ENCODE measurements at places on chromosomes 1 and 21.
A peak's percentile ranks its signal among the peaks of the same experiment; 100 is the strongest.

GRCh38 chr1:197092491-197093023 is 25.5 kb upstream of the F13B start:
- no peak for DNase-seq

- DNase-seq = no peak
Observed at GRCh38 chr1:43870306-43870705, 63.3 kb upstream of the ARTN start.

- peak; percentile 61 for DNase-seq
Observed at GRCh38 chr1:150281758-150282557, at the start of gene CIART. Gene CIART (plus strand): TSS chr1:150282554. CDS start chr1:150283268, 714 bp downstream.

DNA sequence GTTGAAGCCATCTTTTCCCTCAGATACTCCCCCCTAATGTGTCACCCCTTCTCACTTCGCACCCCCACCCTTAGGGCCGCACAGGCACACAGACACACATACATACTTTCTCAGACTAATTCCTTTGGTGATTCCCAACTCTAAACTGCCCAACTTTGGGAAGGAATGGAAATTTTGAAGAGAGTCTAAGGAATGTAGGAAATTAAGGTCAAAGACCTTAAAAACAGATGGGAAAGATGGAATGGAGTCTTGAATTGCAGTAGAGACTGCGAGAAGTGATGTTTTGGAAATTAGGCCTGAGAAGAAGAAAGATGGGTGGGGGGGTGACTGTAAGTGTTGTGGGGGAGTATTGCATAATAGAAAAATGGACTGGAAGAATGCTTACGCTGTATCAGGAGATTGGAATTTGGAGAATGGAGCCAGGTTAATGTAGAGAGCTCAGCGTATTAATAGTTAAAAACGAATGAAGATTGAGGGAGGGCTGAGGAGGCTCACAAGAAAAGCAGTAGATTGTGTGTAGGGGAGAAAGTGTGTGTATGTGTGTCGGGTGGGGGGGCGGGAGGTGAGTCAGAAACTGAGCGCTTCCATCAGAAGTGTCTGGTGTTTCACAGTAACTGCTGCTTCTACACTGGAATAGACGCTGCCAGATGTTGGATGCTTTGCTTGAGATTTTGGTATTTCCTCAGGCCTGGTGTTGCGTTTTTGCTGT is 1.7 kb downstream of the PIP5K1A start:
- no peak for DNase-seq

GRCh38 chr21:46448108-46448507 is 10.6 kb upstream of the DIP2A start:
- no peak for DNase-seq

- DNase-seq = no peak
Observed at GRCh38 chr1:143666851-143667250, 304.9 kb downstream of the FAM72C start.

DNA sequence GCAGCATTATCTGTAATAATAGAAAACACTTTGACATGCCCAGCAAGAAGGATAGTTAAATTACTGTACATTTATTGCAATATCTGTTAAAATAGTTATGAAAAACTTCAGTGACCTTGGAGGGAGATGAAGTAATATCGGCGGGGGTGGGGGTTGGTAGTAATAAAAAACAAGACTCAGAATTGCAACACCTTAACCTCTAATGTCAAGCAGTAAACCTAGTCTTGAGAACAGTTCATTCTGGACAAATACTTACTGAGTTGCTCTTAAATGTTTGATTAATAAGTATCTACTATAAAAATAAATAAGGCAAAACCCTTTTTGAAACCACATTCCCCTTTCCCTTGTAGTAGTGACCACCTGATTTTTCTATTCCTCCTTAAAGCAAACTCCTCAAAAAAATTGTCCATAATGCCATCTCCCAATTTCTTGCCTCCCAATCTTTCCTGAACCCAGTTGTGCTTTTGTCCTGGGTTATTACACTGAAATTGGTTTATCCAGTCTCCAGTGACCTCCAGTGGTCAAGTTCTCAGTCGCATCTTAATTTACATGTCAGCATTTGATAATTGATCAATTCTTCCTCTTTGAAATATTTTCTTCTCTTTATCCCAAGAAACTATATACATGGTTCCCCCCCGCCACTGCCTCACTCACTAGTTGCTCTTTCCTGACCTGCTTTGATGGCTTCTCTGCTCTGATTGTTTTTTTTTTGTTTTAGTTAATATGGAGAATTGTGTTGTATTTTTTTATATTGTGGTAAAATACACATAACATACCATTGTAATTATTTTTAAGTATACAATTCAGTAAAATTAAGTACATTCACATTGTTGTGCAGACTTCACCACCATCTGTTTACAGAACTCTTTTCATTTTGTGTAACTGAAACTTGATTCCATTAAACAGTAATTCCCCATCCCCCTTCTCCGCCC is 36.8 kb downstream of the RAP1A start:
- DNase-seq = no peak

DNA sequence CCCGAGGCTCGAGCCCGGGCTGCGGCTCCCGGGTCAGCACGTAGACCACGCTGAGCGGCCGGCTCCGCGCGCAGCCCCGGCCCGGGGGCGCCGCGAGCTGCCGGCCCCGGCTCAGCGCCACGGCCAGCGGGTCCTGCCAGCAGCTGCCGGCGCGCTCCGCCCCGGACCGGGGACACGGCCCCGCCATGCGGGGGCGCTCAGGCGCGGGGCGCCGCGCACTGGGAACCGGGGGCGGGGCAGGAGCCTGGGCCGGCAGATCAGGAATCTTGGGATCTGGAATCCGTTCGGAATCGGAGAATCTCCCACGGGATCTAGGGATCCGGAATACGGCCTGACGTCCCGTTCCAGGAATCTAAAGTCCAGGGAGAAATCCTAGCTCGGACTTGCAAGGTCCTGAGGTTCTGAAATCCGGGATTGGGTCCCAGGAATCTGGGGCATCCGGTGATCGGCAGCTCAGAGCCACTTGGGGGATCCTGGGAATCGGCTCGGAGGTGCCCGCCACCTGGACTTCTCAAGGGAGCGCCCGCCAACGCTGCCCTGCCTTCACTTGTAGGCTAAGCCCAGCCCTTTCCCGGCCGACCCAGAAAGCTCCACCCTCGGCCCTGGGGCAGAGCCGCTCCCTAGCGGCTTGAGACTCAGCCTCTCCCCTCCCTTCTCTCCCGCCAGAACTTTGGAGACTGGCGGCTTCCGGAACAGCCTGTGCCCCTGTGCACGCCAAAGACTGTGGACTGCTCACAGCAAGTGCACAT is at the start of gene MAP3K6:
TSS of gene MAP3K6 (minus strand) at position 551 of the 749 bp plus-strand sequence. CDS start at position 187, 364 bp downstream.
- DNase-seq = no peak

GRCh38 chr1:13586001-13586400 is 2.4 kb downstream of the PDPN start:
- no peak for DNase-seq

DNA sequence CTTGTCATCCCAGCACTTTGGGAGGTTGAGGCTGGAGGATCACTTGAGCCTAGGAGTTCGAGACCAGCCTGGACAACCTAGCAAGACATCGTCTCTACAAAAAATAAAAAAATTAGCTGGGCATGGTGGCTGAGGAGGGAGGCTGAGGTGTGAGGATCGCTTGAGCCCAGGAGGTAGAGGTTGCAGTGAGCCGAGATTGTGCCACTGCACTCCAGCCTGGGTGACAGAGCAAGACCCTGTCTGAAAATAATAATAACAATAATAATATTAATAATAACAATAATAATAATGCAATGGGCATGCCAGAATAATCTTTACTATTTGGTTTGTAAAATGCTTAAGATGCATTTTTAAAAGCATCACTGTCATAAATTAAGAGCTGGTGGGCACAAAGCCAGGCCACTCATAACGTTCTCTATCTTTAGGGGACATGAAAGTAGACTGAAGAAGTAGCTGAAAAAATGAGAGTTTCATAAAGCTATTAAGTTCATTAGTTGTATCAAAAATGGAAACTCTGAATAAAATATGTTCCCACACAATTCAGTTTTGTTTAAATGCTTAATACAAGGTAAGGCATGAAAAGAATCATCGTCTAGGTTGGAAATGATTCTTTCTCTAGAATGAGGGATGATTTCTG is 51.6 kb upstream of the ITPKB start:
- no peak for DNase-seq

- no peak for DNase-seq
Observed at GRCh38 chr1:5448486-5448885, 543.7 kb downstream of the NPHP4 start.

Data from stimulated activated CD8-positive, alpha-beta memory T cell treated with anti-CD3 and anti-CD28 coated beads, Interleukin-4, amount 100 ng/mL, for 4 hours (primary cell).